Glutamatergic neuron (in vitro differentiated cells): ENCODE measurements at places on chromosomes 1 and 21.

DNA sequence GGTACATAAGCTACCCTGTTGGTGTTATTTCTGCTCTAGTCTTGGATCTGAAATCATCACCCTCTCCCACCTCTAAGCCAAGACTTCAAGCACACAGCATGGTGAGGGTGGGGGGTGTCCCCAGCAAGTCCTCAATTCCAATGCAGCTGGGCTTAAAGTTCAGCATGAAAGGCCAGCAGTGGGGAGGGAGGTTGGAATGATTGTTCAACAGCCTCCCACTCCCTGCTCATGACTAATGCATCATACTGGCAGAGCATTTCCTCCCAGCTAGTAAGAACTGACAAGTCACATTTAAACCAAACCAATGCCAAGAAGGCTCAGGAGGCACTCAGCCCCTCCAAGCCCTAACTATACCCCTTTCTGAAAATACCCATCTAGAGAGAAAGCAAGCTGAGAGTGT lies 50.1 kb downstream of the TIAM1 start:
- DNase-seq, result no peak

DNA sequence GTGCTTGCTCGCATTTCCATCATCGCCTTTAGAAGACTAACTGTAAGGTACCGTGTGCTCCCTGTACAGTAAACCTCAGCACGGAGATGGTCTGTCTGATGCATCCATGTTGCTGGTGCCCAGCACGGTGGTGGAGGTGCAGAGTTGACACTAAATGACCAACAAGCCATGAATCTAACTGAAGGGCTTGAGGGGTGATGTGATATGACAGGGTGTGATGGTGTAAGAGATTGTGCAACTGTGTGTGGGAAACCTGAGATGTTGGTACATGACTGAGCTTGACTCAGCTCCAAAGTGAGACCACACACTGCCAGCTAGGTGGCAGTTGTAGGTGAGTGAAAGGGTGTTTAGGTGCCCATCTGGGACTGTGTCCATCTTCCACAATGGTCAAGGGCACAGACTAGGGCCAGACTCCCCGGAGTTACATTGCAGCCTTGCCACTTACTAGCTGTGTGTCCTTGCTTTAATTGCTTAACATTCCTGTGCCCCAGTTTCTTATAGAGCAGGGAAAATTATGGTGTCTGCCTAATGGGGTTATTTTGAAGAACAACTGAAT lies 21.4 kb downstream of the SLC2A1 start:
- no peak for DNase-seq

GRCh38 chr1:65247419-65248359 lies 61.7 kb upstream of the DNAJC6 start:
- DNase-seq, result no peak

DNA sequence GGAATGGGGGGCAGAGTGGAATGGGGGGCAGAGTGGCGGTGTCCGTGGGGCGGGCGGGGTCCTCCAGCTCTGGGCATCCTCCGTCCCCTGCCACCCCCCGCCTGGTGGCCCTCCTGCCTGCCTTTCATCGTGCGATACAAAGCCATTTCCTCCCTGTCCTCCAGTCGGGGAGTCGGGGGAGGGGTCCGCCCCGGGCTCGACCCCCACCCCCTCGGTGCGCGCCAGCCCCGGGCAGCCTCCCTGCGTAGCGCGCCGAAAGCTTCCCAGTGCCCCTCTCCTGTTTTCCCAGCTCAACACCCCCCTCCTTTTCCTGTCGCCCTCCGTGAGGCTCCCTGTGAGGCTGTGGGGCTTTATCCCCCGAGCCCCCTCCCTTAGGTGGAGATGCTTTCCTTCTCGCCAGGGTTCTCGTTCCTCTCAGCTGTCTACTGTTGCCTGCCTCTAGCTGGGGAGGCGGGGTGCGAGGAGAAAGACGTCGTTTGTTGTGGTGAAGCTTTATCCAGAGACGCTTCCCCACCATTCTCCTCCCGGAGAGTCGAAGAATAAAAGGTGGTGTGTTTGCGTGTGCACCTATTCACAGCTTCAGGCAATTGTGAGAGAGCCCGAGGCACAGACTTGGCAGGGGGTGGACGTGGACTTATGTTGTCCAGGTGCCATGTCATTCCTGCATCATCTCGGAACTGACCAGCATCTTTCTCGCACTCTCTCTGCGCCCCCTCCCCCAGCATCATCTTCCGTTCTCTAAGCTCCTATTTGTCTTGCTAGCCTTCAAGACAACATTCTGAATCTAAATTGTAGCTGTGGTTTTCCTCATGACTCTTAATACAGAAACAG lies 848 bp downstream of the DNM3 start:
- DNase-seq, result peak; percentile 56

- DNase-seq, result no peak
These were observed 61.8 kb downstream of the ITPKB start for GRCh38 chr1:226677027-226678020.

- no peak for DNase-seq
These were observed 7.2 kb downstream of the ABCA4 start for GRCh38 chr1:94113589-94114226.

DNA sequence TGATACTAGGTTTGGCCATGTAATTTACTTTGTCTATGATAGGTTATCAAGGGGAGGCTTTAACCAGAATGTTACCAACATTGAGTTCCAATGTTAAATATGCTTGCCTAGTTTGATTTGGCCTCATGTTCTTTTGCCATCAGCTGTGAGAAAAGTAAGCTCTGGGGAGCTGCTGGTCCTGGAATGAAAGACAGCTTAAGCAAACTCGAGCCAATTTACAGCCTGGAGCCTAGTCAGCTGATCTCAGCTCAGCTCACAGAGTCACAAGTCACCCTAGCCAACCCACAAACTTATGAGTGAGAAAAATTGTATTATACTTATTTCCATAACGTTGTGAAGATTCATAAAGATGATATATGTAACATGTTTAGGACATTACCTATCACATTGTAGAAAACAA lies 426.7 kb downstream of the RWDD3 start:
- no peak for DNase-seq

- DNase-seq, result no peak
These were observed 2.2 kb upstream of the MATN1 start for GRCh38 chr1:30725450-30726095.

- DNase-seq, result no peak
These were observed 2.0 kb upstream of the MAN1C1 start for GRCh38 chr1:25614501-25615171.

- DNase-seq, result peak; percentile 94
These were observed at the start of gene DONSON for GRCh38 chr21:33588485-33589335. Gene DONSON, minus strand, starts transcription at chr21:33588684. Its CDS starts 43 bp downstream, at chr21:33588641.

DNA sequence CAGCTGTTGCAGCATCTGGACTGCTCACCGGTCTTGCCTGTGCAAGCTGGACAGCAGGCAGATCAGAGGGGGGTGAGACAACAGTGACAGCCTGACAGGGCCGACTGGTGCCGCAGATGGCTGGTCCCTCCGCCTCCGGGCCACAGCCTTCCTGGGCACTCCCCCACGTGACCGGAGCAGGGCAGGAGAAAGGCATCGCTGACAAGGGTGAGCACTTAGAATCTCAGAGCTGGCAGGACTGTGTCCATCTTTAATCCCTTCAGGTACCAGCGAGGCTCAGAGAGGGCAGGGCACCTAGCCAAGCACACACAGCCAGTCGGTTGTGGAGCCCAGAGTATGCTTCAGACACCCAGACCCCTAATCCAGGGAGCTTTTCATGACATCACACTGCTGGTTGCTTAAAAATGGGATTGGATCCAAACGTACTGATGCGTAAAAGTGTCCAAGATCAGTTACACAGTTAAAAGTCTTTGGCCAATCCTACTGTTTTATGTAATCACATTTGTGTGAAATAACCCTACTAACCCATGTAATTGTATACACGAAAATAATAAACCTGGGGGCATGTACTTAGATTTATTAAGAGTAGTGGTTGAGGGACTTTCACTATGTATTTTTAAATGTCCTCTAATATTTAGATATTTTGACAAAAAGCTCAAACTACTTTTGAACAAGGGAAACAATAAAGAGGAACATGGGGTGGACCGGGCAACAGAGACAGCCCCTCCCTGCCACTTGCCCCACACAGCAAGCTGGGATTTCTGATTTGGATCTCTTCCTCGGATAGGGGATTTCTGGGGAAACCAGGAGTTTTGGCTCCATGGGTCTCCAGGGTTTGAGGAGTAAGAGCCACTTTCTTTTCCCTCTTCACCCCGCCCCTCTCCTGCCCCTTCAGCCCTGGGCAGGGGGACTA lies 758 bp upstream of the CNTN2 start:
- DNase-seq, result peak; percentile 54

GRCh38 chr1:193927550-193927949 lies 741.1 kb upstream of the B3GALT2 start:
- DNase-seq, result no peak

GRCh38 chr1:23026568-23026967 lies 7.3 kb downstream of the KDM1A start:
- no peak for DNase-seq

DNA sequence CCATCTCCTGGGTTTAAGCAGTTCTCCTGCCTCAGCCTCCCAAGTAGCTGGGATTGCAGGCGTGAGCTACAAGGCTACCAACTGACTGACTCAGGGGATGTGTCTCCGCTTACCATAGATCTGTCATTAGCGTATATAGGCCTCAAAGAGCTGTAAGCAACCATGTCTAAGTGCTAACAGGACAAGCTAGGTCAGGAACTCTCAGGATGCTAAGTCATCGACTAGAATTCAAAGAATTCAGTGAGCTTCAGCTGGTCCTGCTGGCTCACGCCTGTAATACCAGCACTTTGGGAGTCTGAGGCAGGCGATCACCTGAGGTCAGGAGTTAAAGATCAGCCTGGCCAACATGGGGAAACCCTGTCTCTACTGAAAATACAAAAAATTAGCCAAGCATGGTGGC lies 29.5 kb downstream of the CAPN2 start:
- no peak for DNase-seq

GRCh38 chr1:227175611-227176010 lies 142.7 kb downstream of the CDC42BPA start:
- DNase-seq, result no peak

- no peak for DNase-seq
These were observed 61.4 kb upstream of the S1PR1 start for GRCh38 chr1:101175466-101175865.

DNA sequence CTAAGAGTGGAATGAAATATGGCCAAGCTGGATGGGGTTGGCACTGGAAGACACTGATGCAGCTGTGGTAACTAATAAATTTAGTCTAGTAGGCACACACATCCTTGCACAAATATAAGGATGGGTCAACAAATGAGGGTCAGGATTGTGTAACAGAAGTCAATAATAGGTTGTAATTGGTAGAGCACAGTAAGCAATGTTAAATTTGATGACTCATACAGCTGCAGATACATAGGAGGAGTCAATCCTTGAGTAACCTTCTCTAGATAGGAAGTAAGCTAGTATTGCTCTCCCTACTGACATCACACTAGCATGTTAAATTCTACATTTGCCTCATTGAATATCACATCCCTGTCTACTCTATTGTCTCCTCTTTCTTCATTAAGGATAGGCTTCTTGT lies 332.1 kb downstream of the PTPRC start:
- no peak for DNase-seq

- peak; percentile 23 for DNase-seq
These were observed 559.6 kb upstream of the ADAMTS5 start for GRCh38 chr21:27526451-27526850.

DNA sequence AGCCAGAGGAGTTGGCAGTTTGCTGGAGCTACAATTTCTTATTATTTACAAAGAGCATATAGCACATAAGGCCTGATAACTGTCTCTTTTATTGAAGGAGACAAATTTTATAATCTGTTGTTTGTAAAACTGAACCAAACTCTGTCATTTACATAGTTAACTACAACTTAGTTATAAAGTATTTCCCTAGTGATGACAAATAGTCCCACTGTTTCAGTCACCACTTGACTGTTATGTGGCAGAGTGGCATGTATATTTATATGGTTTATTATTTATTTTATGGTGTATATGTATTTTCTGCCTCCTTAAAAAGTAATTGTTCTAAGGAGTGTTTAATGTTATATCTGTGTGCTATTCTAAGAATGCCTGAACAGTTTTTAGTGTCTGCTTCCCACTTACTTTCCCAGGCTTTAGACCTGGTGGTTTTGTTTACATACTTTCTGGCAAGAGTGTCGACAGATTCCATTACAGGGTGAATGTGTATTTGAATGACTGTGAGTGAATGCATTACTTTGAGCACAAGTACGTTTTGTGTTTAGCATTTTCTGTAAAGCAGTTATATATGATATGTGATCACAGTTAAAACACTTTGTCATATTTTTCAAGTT lies 10.0 kb downstream of the TSEN15 start:
- no peak for DNase-seq

GRCh38 chr1:225886159-225887029 lies 2.6 kb downstream of the LEFTY1 start:
- DNase-seq, result no peak

- DNase-seq, result no peak
These were observed 23.8 kb upstream of the RAP1A start for GRCh38 chr1:111595807-111596206.

GRCh38 chr1:212285685-212286555 lies 710 bp downstream of the PPP2R5A start:
- peak; percentile 66 for DNase-seq

DNA sequence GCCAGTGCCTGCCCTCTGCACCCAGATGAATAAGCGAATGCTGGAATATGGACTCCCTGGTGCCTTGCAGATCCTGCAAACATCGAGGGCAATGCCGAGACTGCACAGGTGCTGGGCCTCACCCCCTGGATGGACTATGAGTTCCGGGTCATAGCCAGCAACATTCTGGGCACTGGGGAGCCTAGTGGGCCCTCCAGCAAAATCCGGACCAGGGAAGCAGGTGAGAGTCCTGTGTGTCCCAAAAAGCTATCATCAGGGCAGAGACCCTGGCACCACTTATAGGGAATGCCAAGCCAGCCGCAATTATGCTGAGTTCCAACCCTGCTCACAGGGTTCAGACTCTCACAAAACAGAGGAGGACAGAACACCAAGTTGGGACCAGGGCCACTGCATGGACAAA lies 17.2 kb downstream of the TMEM81 start:
- no peak for DNase-seq

DNA sequence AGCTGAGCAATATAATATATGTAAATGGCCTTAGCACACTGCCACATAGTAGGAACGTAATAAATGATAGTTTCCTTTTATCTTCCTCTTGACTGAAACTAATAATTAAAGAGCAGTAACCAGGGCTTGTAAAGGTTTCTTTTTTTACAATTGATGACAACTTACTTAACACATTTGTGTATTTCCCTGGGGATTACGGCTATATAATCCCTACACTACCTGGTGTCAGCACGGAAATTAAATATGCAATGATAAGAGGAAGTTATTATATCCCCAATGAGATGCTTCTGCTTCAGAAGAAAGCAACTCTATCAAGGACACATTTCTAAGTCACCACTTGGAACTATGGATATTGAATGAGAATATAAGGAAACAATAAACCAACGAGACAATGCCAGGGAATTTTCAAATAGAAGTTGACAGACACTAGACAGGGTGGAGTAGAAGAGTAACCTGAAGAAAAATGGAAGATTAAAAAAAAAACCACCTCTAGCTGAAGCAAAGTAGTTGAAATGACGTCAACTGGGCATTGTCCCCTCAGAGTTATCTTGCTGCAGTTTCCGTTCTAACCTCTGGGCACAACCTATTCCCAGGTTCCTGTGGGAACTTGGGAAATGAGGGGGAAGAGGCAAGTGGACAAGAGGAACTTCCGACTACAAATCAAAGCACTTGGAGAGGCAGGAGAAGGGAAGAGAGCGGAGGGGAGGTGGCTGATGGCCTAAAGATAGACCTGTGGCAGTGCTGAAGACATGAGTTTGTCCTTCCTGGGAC lies 66.5 kb downstream of the PLPP3 start:
- no peak for DNase-seq
